T-helper 17 cell (primary cell): ENCODE measurements at places on chromosomes 12 and 14.

GRCh38 chr12:42240131-42240750 lies 2.2 kb upstream of the YAF2 start:
- no peak for DNase-seq

GRCh38 chr14:74952697-74953484 lies 2.5 kb downstream of the PGF start:
- no peak for DNase-seq

DNA sequence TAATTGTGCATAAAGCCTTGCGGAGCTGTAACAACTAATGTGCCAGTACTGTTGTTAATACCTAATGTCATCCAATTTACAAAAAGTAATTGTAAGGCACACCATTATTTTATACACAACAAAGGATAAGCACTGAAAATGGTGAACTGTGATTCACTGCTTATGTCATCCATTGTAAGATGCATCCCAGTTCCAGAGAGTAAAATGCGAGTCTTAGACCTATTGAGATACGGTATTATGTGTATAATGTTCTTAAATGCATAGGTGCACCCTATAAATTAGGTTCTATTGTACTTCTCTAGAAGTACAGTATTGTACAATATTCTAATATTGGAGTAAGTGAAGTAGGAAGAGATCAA lies 406 bp downstream of the PARP2 start:
- DNase-seq = no peak

DNA sequence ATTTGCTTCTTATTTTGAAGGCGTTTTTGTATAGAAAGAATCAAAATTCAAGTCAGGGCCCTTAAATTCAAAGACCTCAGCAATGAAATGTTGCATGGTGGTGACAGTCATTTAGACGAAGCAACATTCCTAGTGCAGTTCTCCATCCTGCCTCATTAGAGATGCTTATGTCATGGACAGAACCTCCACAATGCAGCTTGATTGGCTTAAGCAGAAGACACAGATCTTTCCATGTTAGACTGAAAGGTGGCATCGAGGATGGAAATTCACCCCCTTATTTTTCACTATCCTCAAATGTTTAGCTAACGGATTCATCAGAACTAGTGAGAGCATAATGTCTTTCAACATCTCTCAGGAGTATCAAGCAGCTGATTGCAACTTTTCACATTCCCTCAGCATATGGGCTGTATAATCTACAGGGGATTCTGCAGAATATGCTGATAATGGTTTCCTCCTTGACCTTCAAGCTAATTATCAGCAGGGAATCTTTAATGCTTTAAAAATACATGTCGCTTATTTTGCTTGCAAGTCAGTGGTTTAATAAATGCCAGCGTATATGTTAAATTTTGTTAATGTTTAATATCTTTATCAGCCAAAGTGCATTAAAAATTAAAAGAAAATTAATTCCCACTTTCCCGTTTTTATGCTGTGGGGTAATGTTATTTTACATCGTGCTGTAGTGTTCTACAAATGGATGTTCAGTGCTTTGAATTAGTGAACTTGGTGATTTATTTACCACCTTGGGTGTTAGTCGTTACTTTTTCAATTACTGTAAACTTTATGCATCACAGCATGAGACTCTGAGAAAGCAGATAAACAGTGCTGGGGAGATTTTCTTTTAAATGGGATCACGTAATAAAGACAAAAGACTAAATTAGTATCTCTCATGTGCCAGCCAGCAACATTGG lies 12.8 kb upstream of the NRDE2 start:
- no peak for DNase-seq

- DNase-seq = no peak
These were observed 12.2 kb upstream of the SPTB start for GRCh38 chr14:64891839-64892375.

GRCh38 chr12:5723071-5723470 lies 222.0 kb downstream of the ANO2 start:
- no peak for DNase-seq

- DNase-seq = no peak
These were observed 15.7 kb downstream of the SPX start for GRCh38 chr12:21541773-21542172.

- no peak for DNase-seq
These were observed 34.1 kb upstream of the CPM start for GRCh38 chr12:68967046-68967445.

DNA sequence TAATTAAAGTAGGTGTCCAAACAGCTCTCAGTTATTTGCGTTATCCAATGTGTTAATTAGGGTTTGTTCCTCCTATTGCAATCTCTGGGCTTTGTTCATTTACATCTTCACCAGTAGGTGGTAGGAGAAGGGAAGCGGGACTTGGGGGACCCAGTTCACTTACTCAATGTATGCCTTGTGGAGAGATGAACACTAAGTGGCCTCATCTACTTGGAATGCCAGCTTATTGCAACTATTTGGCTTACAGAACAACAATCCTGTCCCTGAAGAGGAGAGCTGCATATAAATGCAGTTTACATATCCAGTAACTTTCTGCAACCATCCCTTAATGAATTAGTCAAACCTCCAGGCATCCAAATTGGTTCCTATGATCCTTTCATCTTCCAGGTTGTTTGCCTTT lies 417.1 kb upstream of the CCDC196 start:
- DNase-seq = no peak

- DNase-seq = no peak
These were observed 37.5 kb downstream of the TTC7B start for GRCh38 chr14:90778571-90779255.

- DNase-seq = no peak
These were observed 77.2 kb downstream of the BHLHE41 start for GRCh38 chr12:26047401-26048226.

- DNase-seq = no peak
These were observed 91.9 kb downstream of the DPF3 start for GRCh38 chr14:72801836-72802587.

GRCh38 chr14:39875028-39875427 lies 442.8 kb upstream of the FBXO33 start:
- no peak for DNase-seq

GRCh38 chr12:75704664-75705063 lies 193.3 kb upstream of the KRR1 start:
- no peak for DNase-seq

DNA sequence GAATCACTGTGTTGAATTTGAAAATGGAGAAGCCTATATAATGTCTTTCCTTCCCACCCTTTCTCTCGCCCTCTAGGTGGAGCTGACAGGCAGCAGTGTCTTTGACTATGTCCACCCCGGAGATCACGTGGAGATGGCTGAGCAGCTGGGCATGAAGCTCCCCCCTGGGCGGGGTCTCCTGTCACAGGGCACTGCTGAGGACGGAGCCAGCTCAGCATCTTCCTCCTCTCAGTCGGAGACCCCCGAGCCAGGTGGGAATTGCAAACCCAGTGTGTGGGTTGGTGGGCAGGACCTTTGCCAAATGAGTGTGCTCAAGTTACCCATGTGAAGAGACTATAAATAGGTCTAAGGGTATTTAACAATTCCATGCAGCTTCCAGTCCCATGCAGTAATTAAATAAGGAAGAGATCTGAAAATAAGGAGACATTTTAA lies 274.7 kb downstream of the EGLN3 start:
- no peak for DNase-seq

- no peak for DNase-seq
These were observed 27.0 kb downstream of the MAP3K9 start for GRCh38 chr14:70782361-70782760.

DNA sequence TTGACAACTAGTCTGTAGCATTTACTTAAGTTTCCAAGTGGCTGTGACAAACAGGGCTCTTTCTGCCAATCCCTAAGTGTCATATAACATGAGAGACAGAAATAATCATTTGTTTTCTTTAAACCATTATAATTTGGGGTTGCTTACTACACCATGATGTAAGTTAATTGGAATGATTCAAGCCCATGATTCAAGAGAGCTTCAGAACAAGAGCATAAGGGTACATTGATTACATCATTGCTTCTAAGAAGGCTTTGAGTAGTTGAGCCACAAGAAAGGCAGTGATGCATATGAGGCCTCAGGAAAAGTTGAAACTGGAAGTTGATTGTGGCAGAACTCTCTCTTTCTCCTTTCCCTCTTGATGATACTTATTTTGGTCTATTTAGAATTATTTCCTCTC lies 444.0 kb downstream of the CCER1 start:
- no peak for DNase-seq

DNA sequence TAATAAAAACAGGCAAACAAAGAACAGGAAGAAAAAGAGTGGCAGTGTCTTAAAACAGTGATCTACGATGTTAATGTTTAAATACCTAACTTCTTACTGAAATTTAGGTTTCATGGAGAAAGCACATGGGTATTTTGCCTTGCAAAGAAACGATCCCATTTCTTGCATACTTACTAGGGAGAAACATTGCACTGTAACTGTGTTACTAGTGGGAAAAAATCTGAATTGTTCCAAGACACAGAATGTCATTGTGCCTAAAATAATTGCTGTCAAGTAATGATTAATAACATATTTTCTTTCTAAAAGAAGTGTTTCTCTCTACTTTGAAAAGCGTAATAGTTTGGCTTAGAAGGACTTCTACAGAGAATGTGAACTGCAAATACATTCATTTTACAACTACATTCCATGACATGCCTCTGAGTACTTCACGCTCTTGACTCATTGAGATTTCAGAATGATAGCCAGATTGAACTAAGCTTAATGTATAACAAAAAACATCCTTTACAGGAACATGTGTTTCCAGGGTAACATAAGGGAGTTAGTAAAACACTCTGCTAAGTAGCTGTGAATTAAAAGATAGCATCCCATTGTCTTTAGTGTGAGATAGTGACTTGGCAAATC lies 256.2 kb upstream of the CPNE8 start:
- no peak for DNase-seq

DNA sequence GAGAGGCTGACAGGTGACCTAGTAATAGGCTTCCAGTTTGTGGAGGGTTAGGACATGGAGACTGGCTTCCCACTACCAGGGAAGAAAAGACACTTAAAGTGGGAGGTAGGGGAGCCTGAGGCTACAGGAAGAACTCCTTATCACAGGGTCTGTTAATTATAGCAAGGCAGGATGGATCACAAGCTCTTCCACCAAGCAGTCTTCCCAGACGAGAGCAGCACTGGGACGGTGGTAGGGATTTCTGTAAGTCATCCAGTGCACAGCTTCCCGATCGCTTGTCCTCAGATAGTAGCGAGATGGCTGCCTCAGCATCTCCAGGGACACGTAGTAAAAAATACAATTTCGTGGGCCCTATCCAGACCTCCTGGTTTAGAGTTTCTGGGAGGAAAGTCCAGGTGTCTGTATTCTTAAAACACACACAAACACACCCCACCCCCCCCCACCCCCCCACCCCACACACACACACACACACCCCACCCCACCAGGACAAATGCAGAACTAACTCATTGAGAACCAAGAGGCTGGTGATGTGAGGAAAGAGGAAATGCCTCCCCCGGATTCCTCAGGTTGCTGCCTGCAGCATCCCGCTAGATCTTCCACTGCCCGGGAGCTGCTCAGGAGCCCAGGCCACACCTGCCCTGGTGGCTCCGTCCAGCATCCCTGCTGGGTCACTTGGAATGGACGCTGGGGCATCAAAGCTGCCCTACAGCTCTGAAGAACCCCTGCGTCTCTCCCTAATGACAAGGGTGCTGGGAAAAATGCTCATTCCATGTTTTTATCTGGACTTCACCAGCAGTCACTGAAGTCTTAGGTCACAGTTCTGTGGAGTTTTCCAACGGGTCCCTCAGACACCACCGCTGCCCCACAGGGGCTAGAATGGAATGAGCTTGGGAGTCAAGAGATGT lies 307.2 kb downstream of the CACNA1C start:
- DNase-seq = no peak

- no peak for DNase-seq
These were observed 44.5 kb downstream of the TMPRSS12 start for GRCh38 chr12:50887191-50887590.

- DNase-seq = no peak
These were observed 126.0 kb downstream of the BTG1 start for GRCh38 chr12:92019491-92020277.

- no peak for DNase-seq
These were observed 19.9 kb upstream of the CD27 start for GRCh38 chr12:6424866-6425265.
